ENCODE measurements at places on chromosomes 5 and 9. TPM values are rescaled to one million over a fixed set of nuclear protein-coding genes. Genes with fewer than 3 reads are reported as not detected.

ALDH1A1 gene
- 28.2 TPM for total RNA-seq

KLF4 gene
- total RNA-seq, result 4.4 TPM

LIFR gene
- 18.2 TPM for total RNA-seq

IL13 gene
- not detected for total RNA-seq

PCDHB13 gene
- 0.59 TPM for total RNA-seq

ZFP37 gene
- 2.1 TPM for total RNA-seq

PCA3 gene
- total RNA-seq, result not detected
